ENCODE measurements at places on chromosomes 1 and 21.

GRCh38 chr1:228283043-228283371 lies 75.2 kb downstream of the OBSCN start:
- no peak for DNase-seq

DNA sequence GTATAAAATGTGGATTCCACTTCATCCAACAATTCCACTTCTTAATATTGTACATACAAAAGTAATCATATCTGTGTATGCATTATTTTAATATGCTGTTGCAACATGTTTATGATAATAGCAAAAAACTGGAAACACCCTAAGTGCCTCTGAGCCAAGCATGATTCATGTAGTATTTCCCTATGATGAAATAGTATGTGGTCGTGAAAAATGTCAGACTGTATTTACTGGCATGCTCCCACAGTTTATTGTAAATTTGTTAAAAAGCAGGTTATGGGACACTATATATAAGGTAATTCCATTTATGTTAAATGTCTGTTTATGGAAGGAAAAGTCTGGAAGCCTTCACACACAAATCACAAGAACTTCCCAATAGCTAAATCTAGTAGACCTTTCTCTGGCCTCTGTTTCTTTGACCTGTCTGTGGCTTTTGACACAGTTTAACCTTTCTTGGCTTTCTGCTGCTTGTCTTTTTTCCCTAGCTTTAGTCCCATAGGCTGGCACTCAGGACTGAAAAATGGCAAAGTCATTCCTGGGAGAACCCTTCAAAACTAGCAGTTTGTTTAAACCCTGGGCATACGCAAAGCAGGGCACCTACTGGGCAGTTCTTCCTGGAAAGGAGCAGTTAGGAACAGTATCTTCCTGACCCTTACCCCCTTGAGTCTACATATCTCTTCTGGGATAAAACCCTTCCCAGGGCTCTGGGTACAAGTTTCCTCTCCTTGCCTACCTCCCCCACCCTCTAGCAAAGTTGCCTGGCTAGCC lies 65.4 kb upstream of the ARTN start:
- no peak for DNase-seq

GRCh38 chr1:109204484-109204883 lies 9.2 kb upstream of the SARS1 start:
- DNase-seq: no peak

GRCh38 chr1:62309906-62310305 lies 9.3 kb downstream of the KANK4 start:
- no peak for DNase-seq

DNA sequence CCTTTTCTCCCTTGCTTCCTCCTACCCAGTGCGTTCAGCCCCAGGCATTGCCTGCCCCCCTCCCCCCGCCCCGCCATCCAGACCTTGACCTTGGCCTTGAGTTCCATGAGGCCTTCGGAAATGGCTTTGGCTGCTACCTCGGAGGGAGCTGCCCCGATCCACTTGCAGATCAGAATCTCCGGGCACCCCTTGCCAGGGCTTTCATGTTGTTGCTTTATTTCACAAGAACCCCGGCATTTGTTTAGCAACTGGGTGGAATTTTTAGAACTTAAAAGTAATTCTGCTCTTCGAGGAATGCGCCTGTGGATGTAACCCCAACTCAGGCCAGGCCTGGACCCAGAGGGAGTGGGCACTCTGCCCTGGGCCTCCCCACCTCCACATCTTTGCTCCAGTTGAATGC lies 154.1 kb upstream of the TMEM51 start:
- no peak for DNase-seq
